NCI-H345 (cell line): ENCODE measurements at places on chromosomes 6 and 20.

GRCh38 chr20:36344517-36345132 is 38.5 kb downstream of the DLGAP4 start:
- no peak for DNase-seq

- no peak for DNase-seq
These were observed 463.5 kb downstream of the QKI start for GRCh38 chr6:163877877-163878639.

GRCh38 chr6:166786704-166787293 is 159.7 kb upstream of the RPS6KA2 start:
- peak; percentile 76 for DNase-seq

DNA sequence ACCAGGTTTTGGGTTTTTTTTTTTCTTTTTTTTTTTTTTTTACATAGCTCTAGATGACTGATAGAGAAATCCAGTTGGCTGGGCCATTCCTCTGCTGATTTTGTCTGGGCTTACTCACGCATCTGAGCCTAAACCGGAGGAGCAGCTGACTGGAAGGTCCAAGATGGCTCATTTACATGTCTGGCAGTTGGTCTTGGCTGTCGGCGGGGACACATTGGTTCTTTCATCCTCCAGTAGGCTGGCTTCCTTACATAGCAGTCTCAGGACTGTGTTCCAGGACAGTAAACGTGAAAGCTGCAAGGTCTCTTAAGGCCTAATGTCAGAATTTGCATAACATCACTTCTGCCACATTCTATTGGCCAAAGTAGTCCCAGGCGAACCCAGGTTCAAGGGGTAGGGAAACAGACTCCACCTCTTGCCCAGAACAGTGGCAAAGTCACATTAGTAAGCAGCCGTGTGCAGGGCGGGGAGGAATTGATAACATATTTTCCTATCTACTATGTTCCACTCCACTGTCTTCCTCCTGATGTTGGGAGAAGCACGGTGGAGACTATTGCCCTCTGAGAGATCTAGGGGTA is 87.0 kb downstream of the CDH22 start:
- peak; percentile 40 for DNase-seq

GRCh38 chr20:63194797-63195173 is 21.1 kb downstream of the YTHDF1 start:
- no peak for DNase-seq

DNA sequence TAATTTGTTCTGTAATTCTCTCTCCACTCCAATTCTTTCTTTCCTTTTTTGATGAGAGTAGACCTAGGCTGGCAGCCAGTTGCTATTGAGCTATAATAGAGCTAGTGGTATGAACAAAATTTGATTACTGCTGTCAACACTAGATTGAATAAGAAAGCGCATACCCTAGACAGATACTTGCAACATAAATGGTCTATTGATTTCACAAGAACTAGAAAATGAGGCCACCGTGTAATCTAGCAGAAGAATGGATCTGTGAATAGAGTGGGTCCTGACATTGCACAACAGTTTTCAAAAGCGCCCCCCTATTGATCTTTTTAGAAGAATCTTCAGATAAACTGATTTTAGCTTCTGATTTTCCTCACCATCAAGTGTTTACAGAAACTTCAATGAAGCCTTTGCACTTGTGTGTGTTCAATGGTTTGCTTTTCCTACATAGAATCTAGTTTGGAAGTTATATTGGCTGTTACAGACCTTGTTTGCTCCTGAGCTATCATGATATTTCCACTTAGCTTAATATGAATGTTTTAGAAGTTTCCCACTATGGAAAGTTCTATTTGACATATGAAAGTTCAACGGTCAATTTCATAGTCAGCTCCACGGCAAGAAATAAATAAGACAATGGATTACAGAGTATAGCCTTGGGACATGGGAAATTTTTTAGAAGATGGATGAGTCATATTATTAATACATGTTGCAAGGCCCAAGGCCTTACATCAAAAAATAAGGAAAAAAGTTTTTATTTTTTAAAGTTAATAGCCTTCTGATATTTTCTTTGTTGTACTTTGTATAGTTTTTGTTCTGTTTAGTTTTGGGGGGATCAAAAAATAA is 55.6 kb downstream of the UTRN start:
- no peak for DNase-seq

DNA sequence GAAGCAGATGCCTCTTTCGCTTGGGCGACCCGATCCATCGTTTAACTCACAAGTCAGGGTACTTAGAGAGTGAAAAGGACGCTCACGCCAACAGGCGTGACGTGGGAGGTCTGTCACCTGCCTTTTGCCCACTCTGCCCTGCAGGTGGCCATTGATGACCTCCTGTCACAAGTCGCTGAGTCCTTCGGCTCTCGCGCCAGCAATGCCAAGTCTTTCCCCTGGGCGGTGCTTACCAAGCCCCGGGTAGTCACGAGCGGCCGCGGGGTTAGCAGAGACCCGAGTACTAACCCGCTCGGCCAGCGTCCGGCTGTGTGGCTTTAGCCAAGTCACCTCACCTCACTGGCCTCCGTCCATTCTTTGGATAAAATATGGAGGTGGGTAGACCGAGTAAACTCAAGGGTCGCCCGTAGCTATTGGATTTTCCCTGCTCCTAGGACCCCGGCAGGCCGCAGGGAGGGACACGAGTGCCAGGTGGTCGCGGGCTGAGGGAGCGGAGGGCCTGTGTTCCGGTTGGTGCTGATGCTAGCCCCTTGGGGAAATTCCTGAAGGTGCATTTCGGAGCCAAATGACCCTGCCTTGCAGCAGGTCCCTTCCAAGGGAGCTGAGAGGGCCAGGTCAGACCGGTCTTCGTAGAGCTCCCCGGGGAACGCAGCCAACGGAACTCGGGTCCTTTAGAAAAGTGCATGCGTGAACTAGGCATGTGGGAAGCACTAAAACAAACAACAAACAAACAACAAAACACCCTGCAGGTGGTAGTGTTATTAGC is 668 bp downstream of the PKIB start:
- peak; percentile 63 for DNase-seq

- DNase-seq = no peak
These were observed 113.5 kb upstream of the SLC24A3 start for GRCh38 chr20:19098806-19099578.

DNA sequence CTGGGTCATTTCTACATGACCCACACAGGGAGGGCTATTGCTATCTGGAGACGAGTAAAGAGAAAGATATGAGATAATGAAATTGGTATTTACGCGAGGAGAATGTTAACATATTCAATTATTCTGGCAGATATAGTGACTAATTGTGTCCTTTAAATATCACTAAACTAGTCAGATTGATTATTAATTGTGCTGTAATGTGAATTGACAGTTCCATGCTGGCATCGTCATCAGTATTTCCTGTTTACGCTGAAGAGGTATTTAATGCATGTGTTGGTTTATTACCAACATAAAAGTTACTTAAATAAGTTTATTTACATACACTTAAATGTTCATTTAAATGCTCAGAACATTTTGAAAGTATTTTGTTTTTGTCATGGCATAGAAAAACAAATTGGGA is 35.7 kb upstream of the OGFRL1 start:
- DNase-seq = no peak

- no peak for DNase-seq
These were observed 147.7 kb upstream of the PHACTR3 start for GRCh38 chr20:59456342-59457279.

DNA sequence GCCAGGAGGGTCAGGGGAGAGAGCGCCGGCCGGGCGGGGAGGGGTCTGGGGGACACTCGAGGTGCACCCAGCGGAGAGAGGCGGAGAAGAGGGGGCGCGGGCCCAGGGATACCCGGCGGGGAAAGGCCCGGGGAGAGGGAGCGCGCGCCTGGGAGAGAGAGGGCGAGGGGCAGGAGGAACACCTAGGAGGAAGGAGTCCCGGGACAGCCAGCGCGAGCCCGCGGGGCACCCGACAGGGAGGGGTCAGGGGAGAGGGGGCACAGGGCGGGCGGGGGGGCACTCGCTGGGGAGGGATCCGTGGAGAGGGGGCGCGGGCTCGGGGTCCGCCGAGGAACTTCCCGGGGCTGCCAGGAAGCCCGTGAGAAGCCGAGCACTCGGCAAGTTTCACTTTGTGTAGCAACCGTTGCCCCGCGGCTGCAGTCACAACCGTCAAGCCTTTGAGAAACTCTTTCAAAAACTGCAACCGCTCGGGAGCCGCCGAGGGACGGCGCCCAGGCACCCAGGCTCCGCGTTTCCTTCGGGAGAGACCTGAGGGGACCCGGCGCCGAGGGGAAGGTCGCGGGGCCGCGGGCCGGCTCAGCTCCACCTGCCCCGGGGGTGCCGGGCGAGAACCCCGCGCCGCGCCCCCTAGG is 471 bp downstream of the EZR start:
- peak; percentile 52 for DNase-seq

DNA sequence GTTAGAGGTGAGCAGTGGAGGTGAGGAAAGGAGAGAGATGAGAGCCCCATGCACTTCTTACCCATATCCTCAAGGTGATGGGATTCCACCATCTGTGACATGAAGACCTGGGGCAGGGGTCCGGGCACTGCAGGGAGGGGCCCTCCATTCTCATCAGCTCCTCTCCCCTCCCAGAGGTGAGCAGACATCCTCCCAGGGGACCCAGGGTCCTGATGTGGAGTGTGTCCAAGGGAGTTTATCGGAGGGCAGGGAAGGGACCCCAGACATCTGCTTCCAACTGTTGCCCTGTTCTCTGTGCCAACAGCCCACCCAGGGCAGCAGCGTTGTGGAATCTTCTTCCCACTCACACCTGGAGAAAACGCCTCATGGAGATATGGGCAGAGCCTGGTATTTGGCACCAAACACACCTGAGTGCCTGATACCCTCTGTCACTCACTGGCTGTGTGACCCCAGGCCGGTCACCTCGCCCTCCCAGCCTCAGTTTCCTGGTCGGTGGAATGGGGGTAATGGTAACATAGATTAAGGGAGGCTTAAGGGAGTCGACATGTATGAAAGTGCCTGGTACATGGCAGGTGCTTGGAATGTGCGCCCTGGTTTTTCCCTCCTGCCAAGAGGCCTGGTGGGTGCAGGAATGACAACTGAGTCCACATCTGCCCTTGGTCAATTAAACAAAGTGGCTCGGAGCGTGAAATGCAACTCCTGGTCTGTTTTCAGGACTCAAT is 227.9 kb downstream of the PREX1 start:
- no peak for DNase-seq

DNA sequence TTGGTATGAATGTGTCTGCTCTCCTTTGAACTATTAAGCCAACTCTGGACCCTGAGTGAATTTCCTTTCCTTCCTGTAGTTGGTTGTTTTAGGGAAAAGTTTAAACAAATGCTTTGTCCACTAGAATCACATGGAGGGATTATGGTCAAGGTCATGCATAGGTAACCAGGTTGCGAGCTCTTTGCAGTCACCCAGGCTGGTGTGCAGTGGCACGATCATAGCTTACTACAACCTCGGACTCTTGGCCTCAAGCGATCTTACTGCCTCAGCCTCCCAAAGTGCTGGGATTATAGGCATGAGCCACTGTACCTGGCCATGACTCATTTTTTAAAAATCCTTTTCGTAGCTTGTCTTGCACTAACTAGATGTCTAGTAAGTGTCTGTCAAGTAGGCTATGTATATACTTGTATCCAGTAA is 88.0 kb upstream of the SOX4 start:
- DNase-seq = no peak

- DNase-seq = no peak
These were observed 292.1 kb downstream of the QKI start for GRCh38 chr6:163706500-163707087.

- DNase-seq = no peak
These were observed 26.7 kb downstream of the SAYSD1 start for GRCh38 chr6:39088331-39088730.

DNA sequence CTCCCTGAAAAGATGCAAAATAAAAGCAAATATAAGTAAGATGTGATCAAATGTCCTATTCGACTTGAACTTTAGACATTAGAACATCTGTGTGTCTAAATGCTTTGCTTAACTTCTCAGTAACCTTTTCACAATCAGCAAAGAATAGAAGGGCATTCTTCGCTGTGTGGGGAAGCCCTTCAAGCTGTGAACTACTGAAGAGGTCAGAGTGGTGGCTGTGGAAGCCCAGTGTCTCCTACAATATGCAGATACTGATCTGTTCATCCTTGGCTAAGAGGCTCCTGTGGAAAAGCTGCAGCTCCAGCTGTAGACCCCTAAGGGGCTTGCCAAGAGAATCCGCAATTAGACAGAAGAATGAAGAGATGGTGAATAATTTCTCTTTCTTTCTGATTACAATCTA is 400.3 kb upstream of the SASH1 start:
- no peak for DNase-seq

DNA sequence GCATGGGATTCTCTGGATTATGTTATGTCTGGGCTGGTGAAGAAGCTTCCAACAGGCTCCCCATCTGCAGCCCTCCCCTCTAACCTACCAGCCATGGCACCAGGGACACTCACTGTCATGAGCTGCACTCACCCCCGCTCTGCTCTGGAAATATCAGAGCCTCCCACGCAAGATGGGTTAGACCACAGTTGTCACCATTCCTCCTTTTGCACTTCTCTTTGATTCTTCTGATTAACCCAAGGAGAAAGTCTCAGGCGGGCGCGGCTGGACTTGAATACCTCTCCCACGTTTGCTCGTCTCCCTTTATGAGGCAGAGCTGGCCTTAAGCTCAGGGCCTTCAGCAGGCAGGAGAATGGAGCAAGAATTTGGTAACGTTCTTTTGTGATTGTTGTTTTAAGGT is 128.1 kb downstream of the CEBPB start:
- no peak for DNase-seq

- DNase-seq = peak; percentile 40
These were observed 113.1 kb downstream of the FOXA2 start for GRCh38 chr20:22471156-22471836.

GRCh38 chr20:407953-408842 is at the start of gene RBCK1:
TSS of gene RBCK1 (plus strand) at chr20:408299. CDS start at chr20:408758, 459 bp downstream.
- DNase-seq = peak; percentile 89

DNA sequence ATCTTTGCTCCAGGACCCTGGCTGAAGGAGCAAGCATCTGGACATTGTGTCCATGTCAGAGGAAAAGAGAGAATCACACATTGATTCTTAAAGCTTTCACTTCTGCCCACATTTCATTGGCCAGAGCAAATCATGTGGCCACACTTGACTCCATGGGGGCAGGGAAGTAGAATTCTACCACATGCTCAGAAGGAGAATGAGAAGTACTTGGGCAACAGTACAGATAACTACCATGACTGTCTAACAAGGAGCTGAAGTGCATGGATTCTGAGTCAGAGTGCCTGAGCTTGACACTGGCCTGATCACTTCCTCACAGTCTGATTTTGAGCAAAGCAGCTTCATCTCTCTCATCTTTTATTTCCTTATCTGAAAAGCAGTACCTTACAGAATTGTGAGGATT is 38.6 kb downstream of the GHRH start:
- DNase-seq = no peak
